Right atrium auricular region (tissue), 2 donors: ENCODE measurements at places on chromosomes 7 and 10. TPM values are rescaled to one million over a fixed set of nuclear protein-coding genes. Genes with fewer than 3 reads are reported as not detected.

HYAL4 gene
- total RNA-seq = 0.28 TPM

CPN1 gene
- total RNA-seq = not detected

DNA sequence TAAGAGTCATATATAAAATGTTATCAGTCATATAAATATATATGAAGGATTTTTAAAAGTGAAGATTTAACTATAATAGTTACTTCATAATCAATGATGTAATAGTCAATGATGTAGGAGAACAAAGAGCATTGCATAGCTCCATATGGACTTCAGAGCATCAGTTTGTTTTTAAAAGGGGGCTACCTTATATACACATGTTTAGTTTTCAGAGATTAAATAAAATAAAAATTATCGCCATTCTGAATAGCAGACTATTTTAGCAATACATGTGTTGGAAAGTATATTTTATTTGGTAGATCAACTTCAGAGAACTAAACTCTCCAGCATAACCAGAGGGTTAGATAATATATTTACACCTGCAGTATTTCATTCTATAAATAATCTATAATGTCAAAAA, 29.1 kb upstream of the EPC1 start:
- no peak for DNase-seq

GRCh38 chr7:34315032-34315431, 343.0 kb upstream of the NPSR1 start:
- DNase-seq = no peak

- no peak for DNase-seq
These were observed 22.1 kb downstream of the ATP6V1F start for GRCh38 chr7:128884561-128885369.
